GM23338 (cell line): ENCODE measurements at places on chromosomes 4 and X.
A peak's percentile ranks its signal among the peaks of the same experiment; 100 is the strongest.

DNA sequence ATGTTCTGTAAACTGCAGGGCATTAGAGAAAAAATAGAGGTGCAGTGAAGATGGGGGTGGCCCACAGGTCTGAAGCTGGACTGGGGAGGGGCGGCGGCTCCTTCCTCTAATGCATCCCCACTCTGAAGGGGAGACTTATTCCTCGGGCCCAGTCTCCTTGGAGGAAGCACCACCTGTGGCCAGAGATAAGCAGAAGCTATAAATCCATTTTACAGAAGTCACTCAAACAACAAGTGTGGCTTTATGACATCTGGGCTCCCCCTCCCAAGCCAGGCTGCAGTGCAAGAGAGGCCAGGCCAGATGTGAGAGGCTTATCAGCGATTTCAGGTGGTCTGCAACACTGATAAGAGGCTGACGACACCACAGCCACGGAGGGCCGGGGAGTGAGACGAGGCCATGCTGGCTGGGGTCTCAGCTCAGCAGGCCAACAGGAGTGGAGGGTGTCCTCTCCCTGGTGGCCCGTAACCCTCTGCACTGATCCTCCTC lies 15.8 kb downstream of the CYTL1 start:
- DNase-seq = no peak

- DNase-seq = peak; percentile 72
Measured at GRCh38 chrX:10041383-10041782, 74.2 kb downstream of the CLDN34 start.

- no peak for DNase-seq
Measured at GRCh38 chr4:175412746-175413145, 399.3 kb downstream of the GPM6A start.

- no peak for DNase-seq
Measured at GRCh38 chr4:57320217-57320616, 210.0 kb upstream of the IGFBP7 start.

DNA sequence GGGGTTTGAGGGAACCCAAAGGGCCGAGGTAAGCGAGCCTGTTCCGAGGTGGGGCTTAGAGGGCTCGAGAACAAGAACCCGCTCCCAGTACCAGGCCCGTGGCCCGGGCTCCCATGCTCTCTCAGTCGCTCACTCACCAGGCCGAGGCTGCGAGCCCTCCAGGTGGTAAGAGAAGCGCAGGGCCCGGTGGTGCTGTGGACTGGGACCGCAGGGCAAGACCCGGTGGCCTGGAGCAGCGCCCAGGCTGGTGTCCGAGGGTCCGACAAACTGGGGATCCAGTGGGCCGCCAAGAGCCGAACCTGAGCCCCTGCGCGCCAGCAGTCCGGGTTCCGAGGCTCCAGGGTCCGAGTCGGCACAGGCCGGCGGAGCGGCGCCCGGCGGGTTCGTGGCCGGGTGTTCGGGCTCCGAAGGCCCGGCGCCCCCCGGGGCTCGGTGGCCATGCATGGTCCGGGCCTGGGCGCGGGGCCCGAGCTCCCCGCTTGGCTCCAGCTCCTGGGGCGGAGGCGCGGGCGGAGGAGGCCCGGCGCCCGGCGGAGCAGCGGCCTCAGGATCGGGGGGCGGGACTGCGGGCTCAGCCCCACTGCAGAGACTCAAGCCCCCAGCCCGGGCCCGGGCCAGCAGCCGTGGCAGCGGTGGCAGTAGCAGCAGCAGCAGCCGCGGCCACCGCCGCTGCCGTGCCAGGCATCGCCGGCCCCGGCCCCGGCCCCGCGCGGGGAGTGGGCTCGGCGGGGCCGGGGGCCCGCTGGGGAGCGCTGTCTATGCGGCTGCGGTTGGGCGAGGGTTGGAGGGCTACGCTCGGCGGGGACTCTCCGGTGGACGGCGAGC lies 833 bp downstream of the FGD1 start:
- DNase-seq = peak; percentile 24

DNA sequence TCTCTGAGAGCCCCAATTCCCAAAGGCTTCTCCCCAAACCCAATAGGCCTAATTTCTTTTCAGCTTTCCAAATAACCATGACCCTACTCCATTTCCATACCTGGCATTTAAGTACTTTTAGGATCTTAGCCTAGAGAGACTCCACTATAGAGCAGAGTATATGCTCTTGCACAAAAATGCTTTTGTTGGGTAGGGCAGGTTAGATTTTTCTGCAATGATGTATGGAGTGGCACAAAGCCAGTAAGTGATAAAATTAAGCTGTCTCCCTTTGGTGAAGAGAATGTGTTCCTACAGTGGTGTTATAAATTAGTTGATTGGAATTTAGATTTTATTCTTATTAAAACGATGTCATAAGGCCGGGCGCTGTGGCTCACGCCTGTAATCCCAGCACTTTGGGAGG lies 124.9 kb downstream of the INPP4B start:
- DNase-seq = no peak

DNA sequence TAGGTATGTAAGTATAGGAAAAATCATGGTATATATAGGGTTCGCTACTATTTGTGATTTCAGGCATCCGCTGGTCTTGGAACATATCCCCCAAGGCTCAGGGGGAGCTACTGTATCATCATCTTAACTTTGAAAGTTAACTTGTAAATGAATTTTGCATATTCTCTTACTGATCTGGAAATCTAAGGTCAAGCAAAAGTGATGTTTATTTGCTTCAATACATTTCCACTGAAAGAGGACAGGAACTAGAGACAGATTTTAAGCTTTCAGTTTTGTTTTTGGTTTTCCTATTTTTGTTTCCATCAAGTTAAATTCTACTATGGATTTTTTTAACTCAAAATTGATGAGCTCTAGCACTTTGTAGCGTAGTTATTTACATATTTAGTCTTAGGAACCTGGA lies 56.2 kb downstream of the NAF1 start:
- no peak for DNase-seq

DNA sequence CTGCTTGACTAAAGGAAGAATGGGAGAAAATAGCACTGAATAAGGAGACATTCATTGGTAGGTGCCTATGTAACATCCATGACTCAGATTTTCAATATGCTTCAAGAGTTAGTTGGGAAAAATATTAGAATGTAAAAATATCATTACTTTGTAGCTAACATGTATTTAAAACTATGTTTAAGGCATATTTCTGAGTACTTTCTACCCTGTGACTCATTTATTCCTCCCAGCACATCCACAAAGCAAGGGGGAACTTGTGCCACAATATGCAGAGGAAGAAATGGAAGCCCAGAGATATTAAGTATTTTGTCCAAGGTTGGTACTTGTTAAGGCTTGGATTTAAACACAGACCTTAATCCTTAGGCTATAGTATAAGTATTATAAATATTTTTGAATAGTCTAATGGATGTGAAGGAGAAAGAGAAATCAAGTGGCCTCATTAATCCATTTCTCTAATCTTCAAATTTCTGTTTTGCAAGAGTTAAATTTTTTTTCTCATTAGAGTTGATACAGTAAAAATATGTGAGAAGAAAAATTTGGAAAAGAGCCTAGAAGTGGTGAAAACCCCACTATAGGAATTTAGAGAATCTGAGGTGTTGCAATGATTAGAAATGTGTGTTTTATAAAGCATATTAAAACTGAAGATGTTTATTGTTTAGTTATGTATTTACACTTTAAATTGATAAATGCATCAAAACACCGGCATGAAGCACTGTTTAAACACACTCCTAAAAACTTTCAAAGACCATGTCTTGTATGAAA lies 149.3 kb upstream of the GYPA start:
- no peak for DNase-seq

DNA sequence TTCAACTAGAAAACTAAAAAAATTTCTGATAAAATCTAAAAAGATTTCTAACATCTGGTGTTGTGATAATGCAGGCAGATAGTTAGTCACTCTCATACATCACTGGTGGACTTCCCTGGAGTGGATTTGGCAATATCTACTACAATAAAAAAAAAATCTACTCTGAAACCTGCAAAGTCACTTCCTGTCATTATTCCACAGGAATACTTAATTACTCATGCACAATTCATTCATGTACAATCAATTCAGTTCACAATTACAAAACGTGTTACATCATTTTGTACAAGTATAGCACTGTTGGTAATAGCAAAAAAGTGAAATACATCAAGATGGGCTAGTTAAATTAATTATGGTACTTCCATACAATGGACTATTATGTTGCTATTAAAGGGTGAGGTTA lies 16.5 kb upstream of the RHOH start:
- DNase-seq = no peak
